ENCODE measurements at places on chromosomes 3 and 15. TPM values are rescaled to one million over a fixed set of nuclear protein-coding genes. Genes with fewer than 3 reads are reported as not detected.

- DNase-seq: peak; percentile 86
Measured at GRCh38 chr15:60423537-60423936, 25.8 kb upstream of the ANXA2 start.

DNA sequence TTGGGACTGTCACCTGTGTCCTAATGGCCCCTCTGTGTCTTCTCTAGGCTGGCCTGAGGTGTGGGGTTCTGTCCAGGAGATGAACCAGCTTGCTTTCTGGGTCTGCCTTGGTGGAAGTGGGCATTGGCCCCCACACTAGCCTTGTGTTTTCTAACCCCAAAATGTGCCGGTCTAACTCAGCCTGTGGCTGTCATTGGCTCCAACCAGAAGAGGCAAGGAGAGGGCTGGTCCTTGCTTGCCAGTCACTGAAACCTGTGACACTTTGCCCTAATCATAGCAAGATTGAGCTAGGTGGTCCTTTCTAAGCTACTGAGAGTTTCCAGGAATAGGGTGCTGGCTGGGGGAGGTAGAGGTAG is 2.2 kb downstream of the C15orf39 start:
- DNase-seq: no peak

GRCh38 chr3:42633544-42633943 is 20.0 kb upstream of the ZBTB47 start:
- no peak for DNase-seq

Gene TMEM207
- polyA plus RNA-seq: not detected

DNA sequence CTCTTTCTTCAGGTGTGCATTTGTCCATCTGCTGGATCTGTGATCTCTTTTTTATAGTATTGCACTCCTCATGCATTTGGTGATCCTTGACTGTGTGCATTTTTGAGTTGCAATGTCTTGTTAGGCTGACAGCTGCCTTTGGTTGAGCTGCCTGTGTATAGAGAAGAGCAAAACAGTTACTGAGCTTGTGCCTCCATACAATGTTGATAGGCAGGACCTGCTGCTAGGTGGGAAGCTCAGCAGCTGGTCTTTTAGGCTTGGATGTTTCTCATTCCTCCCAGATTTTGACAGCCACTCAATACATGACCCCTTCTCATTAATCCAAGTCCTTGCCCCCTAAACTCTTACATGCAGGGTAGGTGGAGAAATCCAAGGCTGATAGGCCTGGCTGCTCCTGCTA is 74.8 kb upstream of the PIAS1 start:
- no peak for DNase-seq

Gene DZIP1L
- 3.4 TPM for polyA plus RNA-seq

Gene EIF4G1
- 528 TPM for polyA plus RNA-seq

GRCh38 chr3:27570421-27571106 is 86.4 kb upstream of the SLC4A7 start:
- DNase-seq: no peak

DNA sequence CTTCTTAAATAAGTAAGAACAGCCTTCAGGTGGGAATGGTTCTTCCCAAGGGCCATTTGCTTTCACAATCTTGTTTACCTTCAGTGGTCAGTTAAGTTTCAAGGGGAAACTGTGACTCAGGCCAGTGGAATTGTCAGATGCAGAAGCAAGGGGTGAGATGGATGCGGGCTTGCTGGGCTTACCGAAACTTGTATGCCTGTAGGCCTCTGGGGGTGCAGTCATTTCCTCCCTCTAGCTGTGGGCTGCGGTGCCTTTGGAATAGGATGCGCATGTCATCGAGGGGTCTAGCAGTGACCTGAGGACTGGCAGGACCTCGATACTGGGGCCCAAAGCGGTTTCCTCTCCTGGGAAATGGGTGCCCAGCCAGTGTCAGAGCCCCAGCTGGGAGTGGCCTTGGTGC is 121.6 kb downstream of the EEFSEC start:
- peak; percentile 97 for DNase-seq

Gene ISL2
- 0.02 TPM for polyA plus RNA-seq

DNA sequence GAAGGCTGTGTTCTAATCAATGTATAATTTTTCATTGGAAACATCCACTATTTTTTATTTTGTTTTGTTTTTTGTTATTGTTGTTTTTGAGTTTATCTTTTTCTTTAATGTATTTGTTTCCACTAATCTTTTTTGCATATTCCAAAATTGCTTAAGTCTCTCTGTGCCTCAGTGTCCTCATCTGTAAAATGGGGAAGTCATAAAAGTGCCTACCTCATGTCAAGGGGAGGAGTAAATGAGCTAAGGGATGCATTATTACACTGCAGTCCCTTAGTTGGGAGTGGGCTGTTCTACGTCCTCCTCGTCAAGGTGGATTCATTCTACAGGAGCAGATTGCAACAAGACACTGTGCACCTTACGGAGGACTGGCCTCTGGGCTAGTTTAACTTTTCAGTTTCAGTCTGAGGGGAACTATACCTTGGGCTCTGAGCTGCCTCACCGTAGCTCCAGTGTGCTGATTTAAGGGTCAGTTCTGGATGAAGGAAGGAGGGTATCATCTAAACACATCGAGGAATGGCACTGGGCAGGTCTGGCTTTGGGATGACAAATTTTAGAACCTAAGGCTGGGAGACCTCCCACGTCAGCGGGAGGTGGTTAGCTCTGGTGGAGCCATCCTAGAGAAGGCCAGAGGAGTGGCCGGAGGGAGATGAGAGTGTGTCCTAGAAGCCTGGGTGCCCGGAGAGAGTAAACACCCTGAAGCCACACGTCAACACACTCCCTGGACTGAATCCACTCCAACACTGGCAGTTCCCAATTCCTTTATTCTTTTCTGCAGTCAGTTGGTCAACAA is 5.1 kb upstream of the SRP14 start:
- DNase-seq: no peak

GRCh38 chr3:52830535-52831258 is at the start of gene ITIH4:
ITIH4 (minus strand) TSS chr3:52830672; CDS start chr3:52830642, 30 bp downstream.
- DNase-seq: no peak

Gene ARRDC4
- polyA plus RNA-seq: 8.9 TPM

- no peak for DNase-seq
Measured at GRCh38 chr15:40034186-40034946, 4.6 kb downstream of the SRP14 start.

DNA sequence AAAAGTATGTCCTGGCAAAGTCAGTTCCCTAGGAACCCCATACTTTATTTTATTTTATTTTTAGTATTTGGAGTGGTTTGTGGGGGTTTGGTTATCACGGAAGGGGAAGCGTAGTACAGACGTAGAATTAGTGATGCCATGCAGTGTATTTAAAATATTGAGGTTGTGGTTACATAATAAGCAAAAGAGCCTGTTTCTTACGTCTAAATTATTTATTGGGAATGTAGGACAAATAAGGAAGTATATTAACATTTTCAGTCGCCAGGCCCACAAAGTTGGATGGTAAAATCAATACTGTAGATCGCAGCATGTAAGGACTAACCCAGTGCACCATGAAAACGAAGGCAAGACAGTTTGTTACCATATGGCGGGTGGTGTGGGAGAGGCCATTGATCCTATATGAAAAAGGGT is 558 bp downstream of the DTWD1 start:
- no peak for DNase-seq

Gene C2CD4B
- not detected for polyA plus RNA-seq

GRCh38 chr3:156525808-156526207 is 29.1 kb downstream of the SSR3 start:
- peak; percentile 54 for DNase-seq

DNA sequence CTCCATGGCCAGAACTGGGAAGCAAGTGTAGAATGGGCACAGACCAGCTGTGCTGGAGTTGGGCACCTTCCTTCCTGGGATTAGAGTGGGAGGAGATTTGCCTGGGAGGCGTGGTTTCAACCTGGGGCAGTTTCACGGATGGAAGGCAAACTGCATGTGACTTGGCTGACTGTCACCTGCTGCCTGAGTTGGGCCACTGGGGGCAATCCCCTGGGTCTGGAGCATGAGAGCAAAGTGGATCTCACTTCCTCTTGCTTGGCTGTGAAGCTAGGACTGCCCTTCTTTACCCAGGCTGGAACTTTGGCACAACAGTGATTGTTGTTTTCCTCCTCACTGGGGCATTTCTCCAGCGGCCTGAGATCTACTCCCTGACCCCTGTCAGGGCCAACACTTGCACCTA is 1247.0 kb upstream of the EPHA6 start:
- DNase-seq: no peak
